Large intestine (tissue), 12 donors: ENCODE measurements at places on chromosomes 16 and 17. TPM values are rescaled to one million over a fixed set of nuclear protein-coding genes. Genes with fewer than 3 reads are reported as not detected.

GRCh38 chr17:78979780-78980623 lies at the start of gene LGALS3BP:
LGALS3BP (minus strand) TSS chr17:78979923; CDS start chr17:78977191, 2,732 bp downstream.
- DNase-seq = peak; percentile 90

DNA sequence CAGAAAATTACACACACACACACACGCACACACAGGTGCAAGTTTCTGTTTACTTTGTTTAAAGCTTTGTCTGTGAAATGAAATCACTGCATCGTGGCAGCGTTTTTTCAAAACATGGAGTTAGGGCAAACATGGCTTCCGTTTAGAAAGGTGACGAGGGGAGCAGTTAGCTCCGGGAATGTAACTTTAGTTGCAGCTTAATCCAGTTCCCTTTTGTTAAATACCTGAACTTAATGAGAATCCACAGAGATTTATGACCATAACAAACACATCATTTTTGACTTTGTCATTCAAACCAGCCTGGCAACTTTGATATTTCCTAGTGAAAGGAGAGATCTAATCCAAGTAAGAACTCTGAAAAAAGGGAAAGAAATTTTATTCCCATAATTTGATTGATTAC lies 12.1 kb downstream of the HS3ST3A1 start:
- DNase-seq = no peak

DNA sequence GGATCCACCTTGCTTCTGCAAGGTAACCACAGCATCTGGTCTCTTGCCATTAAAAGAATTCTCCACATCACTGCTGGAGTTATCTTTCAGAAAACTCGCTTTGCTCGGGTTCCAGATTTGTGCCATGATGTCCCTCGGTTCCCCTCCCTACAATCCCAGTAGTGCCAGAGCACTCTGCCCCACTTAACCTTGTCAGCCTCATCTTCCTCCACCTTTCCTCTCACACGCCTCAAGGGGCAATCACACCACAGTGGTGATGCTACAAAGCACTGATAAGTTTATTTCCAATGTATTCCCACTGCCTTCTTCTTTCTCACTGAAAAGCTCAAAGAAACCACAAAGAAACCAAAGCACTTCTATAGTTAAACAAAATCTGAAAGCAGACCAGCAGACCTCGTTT lies 11.4 kb upstream of the CDRT4 start:
- DNase-seq = no peak

- peak; percentile 96 for DNase-seq
Observed at GRCh38 chr17:17077861-17078732, 35.8 kb downstream of the MPRIP start.

DNA sequence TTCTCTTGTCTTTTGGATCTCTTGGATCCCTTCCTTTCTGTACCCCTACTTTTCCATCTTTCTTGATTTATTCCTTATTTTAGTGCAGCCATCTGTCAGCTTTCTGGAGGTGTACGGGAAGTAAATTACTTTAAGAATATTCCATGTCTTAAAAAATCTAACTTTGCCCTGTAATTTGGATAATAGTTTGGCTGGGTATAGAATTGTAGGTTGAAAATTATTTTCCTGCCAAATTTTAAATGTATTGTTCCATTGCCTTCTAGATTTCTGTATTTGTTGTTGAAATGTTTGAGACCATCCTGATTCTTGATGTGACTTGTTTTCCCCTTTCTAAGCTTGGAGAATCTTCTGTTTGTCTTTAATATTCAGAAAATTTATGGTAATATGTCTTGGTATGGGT lies 2.1 kb downstream of the DDX19B start:
- no peak for DNase-seq

Gene TBC1D3C
- 3.1 TPM for polyA plus RNA-seq
